ENCODE measurements at places on chromosomes 12 and 14.
A peak's percentile ranks its signal among the peaks of the same experiment; 100 is the strongest.

GRCh38 chr12:24596768-24597388 is 352.0 kb downstream of the BCAT1 start:
- DNase-seq = peak; percentile 53

- DNase-seq = peak; percentile 13
Measured at GRCh38 chr14:57982804-57983634, 117.1 kb upstream of the SLC35F4 start.

DNA sequence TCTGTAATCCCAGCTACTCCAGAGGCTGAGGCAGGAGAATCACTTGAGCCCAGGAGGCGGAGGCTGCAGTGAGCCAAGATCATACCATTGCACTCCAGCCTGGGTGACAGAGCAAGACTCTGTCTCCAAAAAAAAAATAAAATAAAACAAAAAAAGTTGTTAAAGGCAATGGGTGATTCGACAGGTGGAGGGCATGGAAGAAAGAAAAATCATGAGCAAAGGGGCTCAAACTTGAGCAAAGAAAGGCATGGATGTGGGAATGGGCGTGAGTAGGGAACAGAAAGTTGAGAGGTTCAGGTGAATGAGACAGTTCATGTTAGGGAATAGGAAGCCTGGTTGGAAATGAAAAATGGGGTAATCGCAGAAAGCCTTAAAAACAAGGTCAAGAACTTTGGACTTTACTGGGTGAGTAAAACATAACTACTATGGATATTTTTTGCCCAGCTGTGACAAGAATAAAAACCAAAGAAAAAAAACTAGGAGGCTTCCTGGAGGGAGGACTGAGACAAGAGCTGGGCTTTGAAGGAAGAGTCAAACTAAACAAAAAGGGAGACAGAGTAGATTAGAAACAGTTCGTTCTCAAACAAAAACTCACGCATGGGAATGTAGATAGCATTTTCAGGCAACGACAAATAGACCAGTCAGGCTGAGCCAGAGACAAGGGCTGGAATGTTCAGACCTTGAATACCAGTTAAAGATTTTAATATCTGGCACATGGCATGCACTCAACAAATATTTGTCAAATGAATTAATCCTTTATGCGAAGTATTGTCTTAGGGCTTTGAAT is 18.8 kb downstream of the PYM1 start:
- no peak for DNase-seq

- no peak for DNase-seq
Measured at GRCh38 chr14:104968153-104968527, 10.0 kb downstream of the AHNAK2 start.

GRCh38 chr12:78981-79380 is 12.4 kb downstream of the IQSEC3 start:
- no peak for DNase-seq

DNA sequence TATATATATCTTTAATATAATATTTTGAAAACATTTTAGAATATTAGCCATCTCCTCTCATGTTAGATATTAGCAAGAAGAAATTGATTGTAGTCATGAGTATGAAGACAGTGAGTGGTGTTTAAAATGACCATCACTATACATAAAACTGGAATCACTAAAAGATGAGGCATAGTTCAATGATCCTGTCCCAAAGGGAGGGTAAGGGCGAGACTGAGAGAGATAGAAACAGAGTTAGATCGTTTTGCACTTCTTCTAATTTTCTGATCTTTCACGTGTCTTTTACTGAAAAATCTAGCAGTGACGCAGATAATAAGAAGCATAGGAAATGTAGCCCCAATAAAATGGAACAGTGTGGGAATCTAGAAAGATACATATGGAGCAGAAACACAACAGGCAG is 627.4 kb downstream of the SLC16A7 start:
- no peak for DNase-seq

GRCh38 chr14:84254290-84254689 is 1275.7 kb upstream of the FLRT2 start:
- DNase-seq = no peak

DNA sequence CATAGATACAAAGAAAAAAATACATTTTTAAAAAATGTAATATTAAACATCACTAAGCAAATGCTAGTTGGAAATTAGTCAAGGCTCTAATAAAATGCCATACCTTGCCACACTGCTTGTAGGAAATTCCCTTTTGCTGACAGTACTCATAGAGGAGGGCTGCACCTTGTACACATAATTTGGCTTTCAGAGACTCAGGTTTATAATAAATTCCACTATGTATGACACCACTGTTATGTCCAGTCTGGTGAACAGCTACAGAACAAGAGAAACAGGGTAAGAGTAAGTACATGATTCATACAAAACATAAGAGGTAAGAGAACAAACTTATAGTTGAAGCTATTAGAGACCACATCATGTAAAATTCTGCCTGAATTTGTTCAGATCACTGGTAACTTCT is 10.1 kb downstream of the L2HGDH start:
- peak; percentile 17 for DNase-seq

- DNase-seq = peak; percentile 93
Measured at GRCh38 chr12:108629824-108630476, 3.7 kb downstream of the SELPLG start.

DNA sequence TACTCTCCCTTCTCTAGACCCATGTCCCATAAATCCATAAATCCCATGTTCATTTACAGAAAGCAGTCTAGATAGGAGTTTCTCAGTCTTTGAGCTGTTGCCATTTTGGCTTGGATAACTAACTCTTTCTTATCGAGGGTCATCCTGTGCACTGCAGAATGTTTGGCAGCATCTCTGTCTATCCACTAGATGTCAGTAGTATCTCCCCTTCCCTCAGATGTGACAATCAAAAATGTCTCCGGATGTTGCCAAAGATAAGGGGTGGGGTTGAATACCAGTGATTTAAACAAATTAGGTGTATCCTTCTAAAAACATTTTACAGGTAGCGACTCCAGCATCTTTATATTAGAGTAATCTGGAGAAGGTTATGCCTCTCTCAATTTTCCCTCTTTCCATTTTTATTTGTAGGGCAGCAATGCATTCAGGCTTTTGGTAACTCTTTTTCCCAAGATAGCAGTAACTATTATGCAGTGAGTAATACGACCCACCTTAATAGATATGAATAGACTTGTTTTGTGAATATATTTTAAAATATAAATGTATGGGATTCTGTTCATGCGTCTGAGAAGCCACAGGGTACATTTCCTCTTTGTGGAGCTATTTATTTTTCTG is 100.7 kb downstream of the LRRK2 start:
- peak; percentile 22 for DNase-seq

DNA sequence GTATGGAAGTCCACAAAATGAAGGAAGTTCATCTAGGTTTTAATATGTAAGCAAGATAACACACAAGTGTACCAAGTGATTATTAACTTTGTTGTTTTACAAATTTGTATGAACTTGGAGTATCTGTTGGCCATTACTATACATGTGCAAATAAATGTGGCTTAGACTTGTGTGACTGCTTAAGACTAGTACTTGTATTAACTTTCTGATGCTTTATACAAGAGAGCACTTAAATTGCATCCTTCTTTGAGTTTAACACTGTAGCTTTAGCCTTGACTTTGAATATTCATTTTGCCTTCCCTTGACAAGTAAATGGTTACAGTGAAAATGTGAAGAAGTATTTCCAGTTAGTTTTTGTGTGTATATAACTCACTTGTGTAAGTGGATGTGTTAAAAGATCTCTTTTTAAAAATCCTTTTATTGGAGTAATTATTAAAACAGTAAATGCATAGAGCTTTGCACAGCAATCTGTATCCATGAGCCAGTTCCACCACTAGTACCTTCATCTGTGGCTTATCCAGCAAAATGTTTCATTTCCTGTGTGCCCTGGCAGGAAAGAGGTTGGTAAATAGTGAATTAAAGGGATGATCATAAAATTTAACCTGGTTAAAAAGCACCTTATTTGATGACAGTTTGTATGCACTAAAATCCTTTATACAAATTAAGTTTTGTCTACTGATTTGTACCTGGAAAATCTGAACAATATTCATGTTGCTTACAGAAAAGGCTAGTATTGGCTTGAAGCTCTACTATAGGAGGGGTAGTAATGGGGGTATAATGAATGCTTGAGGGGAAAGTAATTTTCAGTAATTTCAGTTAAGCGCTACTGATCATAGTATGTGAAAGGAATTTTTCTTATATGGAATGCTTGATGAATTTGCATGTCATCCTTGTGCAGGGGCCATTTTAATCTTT is 8.0 kb downstream of the PNN start:
- DNase-seq = no peak

DNA sequence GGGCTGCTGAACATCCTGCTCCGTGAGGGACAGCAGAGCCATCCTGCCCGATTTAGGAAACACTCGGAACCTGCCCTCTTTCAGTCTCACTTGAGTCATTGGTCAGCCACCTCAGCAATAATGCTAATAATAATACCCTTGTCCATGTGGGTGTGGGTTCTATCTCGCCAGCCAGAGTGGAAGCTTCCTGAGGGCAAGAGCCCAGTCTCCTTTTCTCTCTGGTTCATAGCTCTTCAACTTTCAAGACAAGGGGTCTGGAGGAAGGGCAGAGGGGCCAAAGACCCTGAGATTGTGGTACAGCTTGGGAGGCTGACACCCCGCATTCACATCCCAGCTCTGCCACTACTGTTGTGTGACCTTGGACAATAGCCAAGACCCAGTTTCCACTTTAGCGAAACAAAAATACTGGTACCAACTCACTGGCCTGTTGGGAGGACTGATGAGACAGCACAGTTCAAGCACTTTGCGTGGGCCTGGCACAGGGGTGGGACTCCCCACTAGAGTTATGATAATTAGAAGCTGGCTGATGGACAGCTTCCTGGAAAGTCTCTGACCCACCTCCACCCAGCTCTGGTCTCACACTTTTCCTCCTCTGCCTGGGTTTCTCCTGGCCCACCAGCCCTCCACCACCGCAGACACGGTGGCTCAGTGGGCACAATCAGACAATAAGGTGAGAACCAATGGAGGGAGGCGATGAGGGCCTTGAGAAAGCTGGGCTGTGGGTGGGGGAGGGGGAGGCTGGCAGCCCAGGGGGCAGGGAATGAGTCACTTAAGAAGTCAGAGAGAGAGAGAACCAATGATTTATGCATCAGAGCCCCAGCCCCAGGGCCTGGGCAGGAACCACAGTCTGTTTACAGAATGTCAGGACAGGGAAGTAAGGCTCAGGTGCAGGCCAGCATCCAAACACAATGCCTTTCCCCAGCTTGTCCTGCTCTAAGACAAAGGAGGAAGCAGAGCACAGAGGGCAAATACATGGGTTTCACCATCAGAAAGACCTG is 9.6 kb downstream of the FAIM2 start:
- peak; percentile 93 for DNase-seq

DNA sequence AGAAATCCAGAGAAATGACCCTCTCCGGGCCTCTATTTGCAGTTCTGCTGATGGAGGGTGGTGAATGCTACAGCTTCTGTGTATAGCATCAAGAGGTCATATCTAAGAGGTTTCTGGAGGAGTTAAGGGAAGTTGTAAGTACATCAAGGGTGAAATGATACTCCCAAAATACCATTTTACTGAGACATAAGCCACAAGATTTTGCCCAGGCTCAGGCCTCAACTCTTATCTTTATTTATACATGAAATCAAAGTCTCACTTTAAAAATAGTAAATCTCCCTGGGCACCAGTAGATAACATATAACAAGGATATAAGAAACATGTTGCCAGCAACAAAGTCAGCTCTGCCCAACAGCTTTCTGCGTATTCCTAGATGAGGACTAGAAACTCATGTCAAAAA is 40.4 kb downstream of the NIN start:
- peak; percentile 47 for DNase-seq

- DNase-seq = no peak
Measured at GRCh38 chr14:99554184-99554583, 49.8 kb downstream of the CCDC85C start.

- DNase-seq = no peak
Measured at GRCh38 chr12:29731591-29731990, 52.2 kb downstream of the TMTC1 start.

DNA sequence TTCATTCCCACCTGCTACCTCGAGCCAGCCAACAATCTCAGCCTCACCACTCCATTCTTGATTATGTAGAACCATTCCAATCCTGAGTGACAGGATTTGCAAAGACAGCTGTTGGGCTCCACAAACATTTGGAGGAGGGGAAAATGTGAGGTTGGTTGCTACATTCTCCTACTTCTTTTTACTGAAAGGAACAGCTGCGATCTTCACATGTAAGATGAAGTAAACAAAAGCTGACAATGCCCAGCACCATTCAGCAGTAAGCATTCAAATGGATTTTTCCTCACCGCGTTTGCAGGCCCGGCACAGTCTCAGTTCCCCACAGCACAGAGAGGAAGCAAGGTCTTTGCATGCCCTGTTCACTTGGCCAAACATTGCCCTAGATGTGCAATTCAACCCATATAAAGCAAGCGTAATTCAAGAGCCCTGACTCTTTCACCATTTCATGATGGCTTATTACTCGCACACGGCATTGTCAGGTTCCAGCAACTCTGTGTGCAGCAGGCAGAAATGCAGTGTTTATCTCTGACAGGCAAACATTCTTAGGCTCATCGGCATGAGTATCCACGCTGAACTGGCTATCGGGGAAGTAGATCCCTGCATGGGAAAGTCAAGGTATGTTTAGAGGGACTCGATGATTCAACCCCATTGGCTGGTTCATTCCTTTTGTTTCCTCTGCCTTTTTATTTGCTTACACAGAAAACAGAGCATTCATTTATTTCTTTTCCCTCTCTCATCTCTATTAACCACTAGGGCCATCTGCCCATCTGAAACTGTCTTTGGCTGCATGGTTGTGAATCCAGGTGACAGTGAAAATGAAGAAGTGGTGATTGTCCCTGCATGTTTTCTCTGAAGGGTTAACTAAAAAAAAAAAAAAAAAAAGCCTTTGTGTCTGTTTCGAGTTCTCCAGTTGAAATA is 236.1 kb upstream of the PLEKHG7 start:
- DNase-seq = no peak

- peak; percentile 15 for DNase-seq
Measured at GRCh38 chr12:57964421-57964820, 23.1 kb downstream of the ATP23 start.

- no peak for DNase-seq
Measured at GRCh38 chr12:3317841-3318501, 173.0 kb upstream of the PRMT8 start.

DNA sequence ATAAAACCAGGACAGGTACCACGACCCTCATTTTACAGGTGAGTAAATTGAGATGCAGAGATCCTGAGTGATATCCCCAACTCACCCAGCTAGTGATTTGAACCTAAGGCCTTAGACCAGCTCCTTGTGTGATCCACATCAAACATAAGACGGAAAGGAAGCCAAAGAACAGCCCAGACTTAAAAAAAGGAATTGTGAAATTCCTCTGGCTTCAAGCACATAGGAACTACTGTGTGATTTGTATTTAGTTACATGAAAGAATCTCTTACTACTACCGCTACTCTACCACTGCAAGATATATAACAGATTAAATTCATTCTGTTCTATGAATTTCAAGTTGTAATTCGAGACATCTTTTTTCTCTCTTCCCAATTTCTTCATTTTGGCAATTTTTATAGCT is 10.5 kb downstream of the E2F7 start:
- DNase-seq = no peak

GRCh38 chr12:78457938-78458337 is 406.6 kb upstream of the SYT1 start:
- DNase-seq = peak; percentile 54

GRCh38 chr12:116064493-116064892 is 213.0 kb downstream of the MED13L start:
- no peak for DNase-seq

Data from M059J (cell line).